ENCODE measurements at places on chromosomes 6 and 20. TPM values are rescaled to one million over a fixed set of nuclear protein-coding genes. Genes with fewer than 3 reads are reported as not detected.

DNA sequence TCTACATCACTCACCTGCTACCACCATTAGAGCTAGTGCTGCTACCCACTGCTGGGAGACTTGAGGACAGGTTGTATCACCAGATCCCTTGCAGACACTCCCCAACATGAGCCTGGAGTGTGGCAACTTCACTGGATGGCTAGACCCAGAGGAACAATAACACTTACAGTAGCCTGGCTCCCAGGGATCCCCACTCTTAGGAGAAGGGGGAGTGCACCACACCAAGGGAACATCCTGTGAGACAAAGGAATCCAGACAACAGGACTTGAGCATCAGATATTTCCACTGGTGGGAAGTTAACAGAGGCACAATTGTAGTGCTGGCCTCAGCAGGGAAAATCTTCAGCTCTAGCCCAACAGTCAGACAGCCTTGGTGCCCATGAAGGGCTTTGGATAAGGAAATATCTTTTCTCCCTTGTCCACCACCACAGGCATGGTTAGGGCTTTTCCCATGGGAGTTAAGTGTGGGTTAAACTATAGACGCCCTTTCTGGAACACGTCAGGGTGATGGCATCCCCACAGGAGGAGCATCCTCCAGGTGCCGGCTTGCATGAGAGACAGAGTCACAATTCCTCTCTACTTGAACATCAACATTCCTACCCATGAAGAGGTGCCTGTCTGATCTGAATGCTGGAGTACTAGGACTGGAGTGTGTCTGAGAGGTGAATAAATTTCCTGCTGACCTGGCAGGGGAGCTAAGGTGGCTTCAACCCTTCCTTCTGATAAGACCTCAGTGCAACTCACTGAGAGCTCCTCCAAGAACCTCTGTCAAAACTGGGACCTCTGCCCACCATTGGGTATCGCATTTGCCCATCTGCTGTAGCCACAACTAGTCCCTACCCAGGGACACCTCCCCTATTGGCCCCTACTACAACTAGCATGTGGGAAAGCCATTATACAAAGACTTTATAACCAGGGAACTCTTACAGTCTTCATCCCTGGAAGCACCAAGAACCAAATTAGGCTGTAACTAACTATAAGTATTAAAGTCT lies 55.4 kb upstream of the SIRPG start:
- no peaks in the 10 kb centered on the region for H3K36me3 ChIP-seq
- no peak for DNase-seq

GRCh38 chr6:7535498-7535897 lies 6.0 kb upstream of the DSP start:
- peaks cover 4% of the 10 kb centered on the region for H3K4me1 ChIP-seq
- no peaks in the 10 kb centered on the region for H3K36me3 ChIP-seq
- DNase-seq, result no peak
- no peak overlapping the region for H3K4me3 ChIP-seq
- H3K27ac ChIP-seq, result no peak overlapping the region
- peaks cover 60% of the 10 kb centered on the region for H3K27me3 ChIP-seq

DNA sequence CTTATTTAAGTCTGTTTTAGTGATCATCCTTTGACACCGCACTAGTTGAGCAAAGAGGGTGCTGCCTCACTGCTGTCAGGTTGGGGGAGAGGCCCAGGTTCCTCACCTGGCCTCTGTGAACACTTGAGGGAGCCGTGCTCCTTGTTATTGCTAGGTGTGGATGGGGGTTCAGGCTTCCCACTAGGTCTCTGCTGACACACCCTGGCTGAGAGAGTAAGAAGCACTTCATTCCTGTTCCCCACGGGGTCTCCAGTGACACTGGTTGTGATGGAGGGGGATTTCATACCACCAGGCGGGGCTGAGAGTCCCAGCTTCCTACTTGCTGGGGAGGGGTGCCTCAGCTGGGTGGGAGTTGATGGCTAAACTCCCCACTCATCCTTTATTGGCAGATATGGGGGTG lies 11.1 kb upstream of the NOTCH4 start:
- peaks cover 2% of the 10 kb centered on the region for H3K4me1 ChIP-seq
- H3K36me3 ChIP-seq, result no peaks in the 10 kb centered on the region
- H3K27me3 ChIP-seq, result no peaks in the 10 kb centered on the region
- H3K4me3 ChIP-seq, result no peak overlapping the region

Gene BNIP5
- not detected for total RNA-seq

Gene DUSP15
- not detected for total RNA-seq

Gene TMEM14B
- 78.3 TPM for total RNA-seq

GRCh38 chr6:74167976-74168375 lies 472.0 kb downstream of the CD109 start:
- H3K27me3 ChIP-seq, result no peaks in the 10 kb centered on the region
- H3K27ac ChIP-seq, result no peak overlapping the region
- no peaks in the 10 kb centered on the region for H3K4me1 ChIP-seq
- no peaks in the 10 kb centered on the region for H3K36me3 ChIP-seq
- no peak overlapping the region for H3K4me3 ChIP-seq

Gene BMP5
- not detected for total RNA-seq

GRCh38 chr20:62733526-62733842 lies 24.8 kb downstream of the NTSR1 start:
- peaks cover 56% of the 10 kb centered on the region for H3K4me1 ChIP-seq
- peaks cover 30% of the 10 kb centered on the region for H3K27me3 ChIP-seq
- no peaks in the 10 kb centered on the region for H3K36me3 ChIP-seq
- DNase-seq, result no peak
